Activated CD4-positive, CD25-positive, alpha-beta regulatory T cell treated with anti-CD3 and anti-CD28 coated beads, Interleukin-2, amount 50 U/mL, for 16 hours (primary cell): ENCODE measurements at places on chromosomes 1 and 21.

DNA sequence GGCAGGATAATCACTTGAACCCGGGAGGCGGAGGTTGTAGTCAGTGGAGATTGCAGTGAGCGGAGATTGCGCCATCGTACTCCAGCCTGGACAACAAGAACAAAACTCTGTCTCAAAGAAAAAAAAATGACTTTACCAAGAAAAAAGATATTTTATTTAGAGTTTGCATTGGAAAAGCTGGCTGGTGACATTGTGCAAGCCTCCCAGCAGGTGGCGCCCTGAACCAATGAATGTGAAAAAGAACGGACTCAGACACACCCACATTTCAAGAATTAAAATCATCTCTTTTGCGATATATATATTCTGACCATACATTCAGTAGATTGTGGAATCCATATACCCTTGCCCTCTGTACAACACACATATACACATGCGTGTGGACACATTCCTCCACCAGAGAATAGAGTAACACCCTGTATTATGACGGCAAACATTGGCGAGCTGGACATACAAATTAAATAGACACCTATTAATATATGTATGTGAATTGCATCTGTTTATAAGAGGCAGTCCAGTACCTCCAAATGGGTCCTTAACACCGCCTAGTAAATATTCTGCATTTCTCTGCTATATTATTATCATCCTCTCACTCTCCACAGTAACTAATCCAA, 39.0 kb upstream of the CADM3 start:
- peak; percentile 43 for DNase-seq

- no peak for DNase-seq
Observed at GRCh38 chr1:9580942-9581341, 7.8 kb upstream of the TMEM201 start.

DNA sequence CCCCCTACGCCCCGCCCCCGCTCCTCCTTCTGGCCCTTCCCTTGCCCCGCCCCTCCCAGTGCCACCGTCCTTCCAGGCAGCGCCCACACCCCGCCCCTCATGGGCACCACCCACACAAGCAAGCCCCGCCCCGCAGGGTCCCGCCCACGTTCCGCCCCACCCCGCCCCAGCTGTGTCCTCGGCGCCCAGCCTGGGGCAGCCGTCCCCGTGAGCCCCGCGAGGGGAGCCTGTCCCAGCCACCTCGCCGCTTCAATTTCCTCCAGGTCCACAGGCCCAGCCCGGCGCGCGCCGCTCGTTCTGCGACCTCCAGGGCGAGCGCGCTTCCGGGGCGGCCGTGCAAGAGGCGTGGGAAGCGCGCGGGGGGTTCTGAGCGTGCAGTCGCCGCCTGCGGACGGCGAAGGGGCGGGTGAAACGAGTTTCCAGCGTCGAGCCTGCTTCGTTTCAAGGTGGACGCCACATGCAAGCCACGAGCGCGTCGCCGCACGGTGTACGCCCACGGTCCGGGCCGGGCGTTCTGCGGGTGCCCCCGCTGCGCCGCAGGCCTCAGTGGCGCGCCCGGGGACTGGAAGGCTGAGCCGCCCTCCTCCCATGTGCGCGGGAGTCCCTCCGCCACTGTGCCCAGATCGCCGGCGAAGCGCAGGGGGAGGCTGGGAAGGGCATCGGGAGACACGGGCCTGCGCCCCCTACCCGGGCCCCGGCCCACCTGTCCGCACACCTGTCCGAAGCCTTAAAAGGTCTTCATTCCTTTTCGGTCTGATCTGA, 10.8 kb upstream of the FAAP20 start:
- DNase-seq: peak; percentile 86

DNA sequence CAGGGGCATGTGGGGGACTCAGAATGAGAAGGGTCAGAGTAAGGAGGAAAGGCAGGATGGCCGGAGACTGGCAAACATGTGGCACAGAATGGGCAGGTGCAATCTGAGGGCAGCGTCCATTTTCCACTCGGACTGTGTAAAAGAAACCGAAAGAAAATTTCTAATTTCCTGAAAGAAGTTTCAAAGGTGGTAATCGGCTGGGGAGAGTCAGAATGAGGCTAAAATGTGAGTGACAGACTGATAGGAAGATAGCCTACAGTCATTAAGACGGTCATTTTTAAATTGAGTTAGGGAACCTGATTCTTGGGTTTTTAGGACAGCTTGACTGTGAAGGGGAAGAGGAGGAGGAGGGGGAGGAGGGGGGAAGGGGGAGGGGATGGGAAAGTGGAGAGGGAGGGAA, 23.6 kb downstream of the COA6 start:
- DNase-seq: no peak

- no peak for DNase-seq
Observed at GRCh38 chr1:179883040-179883744, 1.1 kb downstream of the TOR1AIP1 start.

- no peak for DNase-seq
Observed at GRCh38 chr1:94873520-94874351, 53.2 kb downstream of the CNN3 start.

DNA sequence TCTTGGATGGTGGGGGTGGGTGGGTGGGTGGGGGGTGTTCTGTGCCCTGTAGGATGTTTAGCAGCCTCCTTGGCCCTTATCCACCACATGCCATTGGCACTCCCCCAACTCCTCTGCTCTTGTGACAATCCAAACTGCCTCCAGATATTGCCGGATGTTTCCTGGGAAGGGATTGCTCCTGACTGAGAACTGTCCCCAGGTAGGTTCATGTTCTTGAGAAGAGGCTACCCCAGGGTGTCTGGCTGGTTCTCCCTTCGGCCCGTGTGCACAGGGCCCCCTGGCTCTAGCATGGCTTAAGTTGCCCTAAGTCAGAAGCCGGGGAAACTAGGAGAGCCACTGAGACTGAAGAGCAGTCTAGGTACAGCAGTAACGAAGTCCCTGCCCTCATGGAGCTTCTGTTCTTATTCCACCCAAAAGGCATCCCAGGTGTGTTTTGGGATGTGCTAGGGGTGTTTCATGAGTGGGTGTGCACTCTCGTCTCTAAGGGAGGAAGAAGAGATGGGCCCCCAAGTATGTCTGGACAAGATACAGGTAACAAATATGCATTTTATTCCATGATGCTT, 19.8 kb upstream of the THRAP3 start:
- no peak for DNase-seq

DNA sequence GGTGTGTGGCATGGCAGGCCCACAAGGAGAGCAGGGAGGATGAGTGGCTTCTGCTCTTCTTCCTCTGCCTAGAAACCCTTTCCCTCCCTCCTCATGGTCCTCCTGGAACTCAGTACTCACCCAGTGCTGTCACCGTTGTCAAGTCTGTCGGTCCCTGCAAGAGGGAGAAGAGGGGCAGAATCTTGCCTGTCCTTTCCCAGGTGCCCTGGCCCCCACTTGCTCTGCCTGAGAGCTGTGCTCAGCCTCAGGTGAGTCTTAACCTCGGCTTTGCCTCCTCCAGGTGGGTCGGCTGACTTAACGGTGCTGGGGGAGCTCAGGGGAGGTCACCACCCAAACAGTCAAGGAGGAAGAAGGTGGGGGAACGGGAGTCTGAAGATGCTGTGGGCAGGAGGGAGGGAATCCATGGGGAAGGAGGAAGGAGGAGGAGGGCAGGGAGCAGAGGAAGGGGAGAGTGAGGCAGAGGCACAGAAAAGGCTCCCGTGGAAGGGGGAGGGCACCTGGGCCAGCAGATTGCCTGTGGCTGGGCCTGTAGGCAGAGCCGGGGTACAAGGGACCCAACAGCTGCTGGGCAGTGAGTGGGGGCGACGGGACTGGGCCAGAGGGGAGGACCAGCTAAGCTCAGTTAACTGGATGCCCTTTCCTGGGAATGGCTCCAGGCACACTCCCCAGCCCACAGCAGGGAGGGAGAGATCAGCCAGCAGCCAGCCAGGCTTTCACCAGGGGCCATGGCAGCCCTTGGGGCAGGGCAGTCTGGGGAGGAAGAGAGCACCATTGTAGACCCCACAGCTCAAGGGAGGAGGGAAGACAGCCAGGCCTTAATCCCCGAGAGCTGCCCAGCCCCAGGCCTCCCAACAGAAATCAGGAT, 26.3 kb downstream of the CTNNBIP1 start:
- no peak for DNase-seq

DNA sequence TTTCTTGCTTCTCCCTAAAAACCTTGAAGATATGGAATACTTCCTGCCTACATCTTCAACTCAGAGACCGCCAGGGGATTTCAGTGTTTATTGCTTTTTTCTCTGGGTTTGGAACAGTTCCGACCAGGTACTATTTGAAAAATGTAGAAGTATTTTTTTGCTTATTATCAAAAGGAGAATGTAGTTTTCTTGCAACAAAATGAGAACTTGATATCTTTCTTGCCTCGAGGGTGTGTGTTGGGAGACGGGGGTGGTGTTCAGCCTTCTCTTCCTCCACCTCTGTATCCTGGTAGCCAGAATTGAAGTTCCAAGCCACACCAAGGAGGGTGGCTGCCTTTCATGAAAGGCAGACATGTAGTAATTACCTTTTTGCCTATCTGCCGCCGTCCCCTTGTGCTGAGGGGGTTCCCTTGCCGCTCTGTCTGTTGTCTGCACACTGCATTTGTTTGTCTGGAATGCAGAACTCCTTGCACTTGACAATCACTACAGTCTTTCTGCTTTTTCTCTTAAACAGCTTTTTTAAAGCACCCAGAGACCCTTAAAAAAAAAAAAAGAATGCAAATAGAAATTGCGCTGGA, 212.1 kb downstream of the PBX1 start:
- no peak for DNase-seq

GRCh38 chr1:33169290-33170055, 12.4 kb downstream of the TRIM62 start:
- DNase-seq: no peak
